AG10803 (cell line): ENCODE measurements at places on chromosomes 4 and X.
A peak's percentile ranks its signal among the peaks of the same experiment; 100 is the strongest.

- DNase-seq: no peak
Measured at GRCh38 chr4:15720851-15721250, 18.0 kb downstream of the BST1 start.

DNA sequence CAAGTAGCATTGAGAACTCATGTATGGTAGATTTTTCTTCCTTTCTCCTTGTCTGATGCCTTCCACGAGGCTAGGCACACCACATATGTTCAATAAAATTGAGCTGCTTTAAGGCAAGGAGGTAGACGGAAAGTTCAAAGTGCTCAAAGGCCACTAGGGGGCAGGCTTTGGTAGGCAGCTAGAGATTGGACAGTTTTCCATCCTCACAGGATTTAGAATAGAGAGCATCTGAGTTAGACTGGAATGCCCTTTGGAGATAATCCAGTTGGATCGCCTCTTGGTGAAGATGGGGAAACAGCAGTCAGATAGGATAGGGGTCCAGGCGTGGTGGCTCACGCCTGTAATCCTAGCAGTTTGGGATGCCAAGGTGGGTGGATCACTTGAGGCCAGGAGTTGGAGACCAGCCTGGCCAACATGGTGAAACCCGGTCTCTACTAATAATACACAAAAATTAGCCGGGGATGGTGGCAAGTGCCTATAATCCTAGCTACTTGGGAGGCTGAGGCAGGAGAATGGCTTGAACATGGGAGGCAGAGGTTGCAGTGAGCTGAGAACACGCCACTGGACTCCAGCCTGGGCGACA, 30.4 kb downstream of the ELF4 start:
- DNase-seq: peak; percentile 89

GRCh38 chr4:184030036-184030435, 124.9 kb downstream of the STOX2 start:
- no peak for DNase-seq

DNA sequence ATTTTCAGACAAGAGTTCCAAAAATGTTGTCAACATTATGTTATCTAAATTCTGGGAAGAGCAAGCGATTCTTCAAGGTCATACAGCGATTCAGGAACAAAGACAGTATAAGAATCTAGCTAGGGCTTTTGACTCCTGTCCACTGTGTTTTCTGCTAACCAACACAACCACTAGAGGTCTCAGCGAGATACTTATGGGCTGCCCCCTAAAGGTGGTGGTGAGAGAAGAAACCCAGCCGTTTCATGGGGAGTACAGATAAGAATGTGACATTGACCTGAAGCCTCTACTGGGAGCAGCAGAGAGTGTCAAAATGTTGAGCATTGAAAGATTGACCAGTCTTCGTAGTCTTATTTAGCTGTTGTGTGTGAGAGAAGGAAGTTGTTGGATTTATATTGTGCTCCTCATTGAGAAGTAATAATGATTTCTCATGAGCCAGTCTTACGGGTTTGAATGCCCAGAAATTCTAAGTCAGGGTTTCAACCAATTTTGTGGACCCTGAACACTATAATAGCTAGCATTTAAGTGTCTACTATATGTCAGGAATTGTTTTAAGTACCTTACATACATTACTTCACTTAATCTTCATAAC, 168.3 kb downstream of the SPRY1 start:
- DNase-seq: peak; percentile 69

DNA sequence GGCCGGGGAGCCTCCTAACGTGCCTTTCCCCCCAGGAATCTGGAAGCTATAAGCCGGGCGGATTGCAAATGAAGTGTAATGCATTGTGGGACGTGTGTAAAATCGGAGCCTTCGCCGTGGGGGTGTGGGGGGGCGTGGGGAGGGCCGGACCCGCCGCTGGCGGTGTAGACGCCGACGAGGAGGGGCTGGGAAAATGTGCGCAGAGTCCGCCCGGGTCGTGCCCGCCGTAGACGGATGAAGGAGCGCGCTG, 1.3 kb downstream of the STOX2 start:
- no peak for DNase-seq

DNA sequence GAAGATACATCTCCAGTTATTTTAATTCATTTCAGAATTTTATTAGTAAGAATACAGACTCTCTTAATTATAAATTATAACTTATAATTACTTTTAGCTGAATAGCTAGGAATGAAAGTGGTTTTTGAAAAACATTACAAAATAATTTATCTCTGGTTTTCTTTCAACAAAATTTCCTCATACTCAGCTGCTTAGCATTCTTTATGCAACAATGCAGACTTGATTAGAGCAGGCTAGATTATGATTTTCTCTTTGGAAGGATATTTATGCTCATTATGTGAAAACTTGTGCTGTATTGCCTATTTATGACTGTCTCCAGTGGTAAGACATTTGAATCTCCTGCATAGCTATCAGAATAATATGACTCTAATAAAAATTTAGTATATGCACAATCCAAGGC, 2023.7 kb downstream of the C4orf33 start:
- no peak for DNase-seq

- no peak for DNase-seq
Measured at GRCh38 chr4:83191026-83191425, 76.5 kb upstream of the PLAC8 start.

GRCh38 chr4:8595237-8596087, 2.9 kb downstream of the CPZ start:
- no peak for DNase-seq

DNA sequence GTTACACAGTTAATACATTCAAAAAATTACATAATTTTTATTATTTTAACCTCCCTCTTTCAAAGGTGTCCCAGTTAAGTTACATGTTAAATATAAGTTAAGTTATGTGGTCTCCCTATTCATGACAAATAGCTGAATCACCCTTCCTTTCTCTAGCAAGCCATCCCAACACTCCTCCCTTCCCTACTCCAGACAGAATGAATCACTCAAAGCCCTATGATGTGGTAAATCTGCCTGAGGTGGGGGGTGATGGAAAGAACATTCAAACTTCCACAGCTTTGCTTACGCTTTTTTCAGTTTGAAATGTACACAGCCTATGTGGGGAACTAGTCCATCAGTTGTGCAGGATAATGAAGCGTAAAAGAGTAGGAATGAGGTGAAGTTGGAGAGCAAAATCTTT, 90.2 kb downstream of the CXCL13 start:
- peak; percentile 88 for DNase-seq

DNA sequence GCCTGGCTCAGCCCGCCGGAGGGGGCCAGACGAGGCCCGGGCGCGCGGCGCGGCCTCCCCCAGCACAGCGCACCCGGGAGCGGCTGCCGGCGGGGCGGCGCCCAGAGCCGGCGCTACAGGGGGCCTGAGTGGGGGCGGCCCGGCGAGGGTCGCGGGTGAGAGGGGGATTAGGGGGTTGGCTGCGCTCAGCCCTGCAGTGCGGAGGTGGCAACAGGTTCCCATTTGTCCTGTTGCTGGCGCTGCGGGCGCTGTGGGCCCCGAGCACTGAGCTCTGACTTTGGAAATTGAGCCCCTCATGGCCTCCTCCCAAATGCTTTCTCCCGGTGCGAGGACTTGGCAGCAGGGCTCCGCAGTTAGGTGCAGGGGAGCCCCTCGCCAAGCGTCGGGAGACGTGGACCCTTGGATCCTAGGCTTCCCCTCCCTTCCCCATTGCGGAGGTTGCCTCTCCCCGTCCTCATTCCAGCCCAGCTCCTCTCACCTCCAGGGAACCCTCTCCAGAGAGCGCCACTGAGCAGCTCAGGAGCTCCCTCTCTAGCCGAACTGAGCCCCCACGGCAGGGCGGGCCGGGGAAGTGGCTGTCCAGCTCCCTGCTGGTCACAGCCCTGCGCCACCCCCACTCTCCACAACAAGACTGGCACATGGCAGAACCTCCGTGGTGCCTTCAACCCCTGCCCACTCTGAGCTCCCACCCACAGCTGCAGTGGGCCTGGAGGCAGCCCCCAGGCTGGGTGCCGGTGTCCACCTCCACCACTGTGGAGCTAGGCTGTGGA, 2.5 kb upstream of the DUSP9 start:
- DNase-seq: no peak

DNA sequence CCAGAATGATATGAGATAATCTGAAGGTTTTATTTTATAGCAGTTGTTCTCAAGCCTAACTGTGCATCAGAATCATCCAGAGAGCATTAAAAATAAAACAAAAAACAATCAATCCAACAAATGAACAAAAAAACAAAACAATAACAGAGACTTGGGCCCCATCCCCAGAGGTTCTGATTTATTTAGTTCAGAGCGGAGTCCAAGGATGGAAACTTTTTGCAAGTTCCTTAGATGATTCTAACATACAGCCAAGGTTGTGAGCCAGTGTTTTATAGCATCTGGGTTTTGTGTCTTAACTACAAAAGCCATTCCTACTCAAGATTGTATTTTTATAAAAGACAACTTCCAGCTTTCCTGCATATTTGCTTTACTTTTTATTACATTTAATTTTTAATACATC, 59.4 kb upstream of the GRPR start:
- no peak for DNase-seq

- no peak for DNase-seq
Measured at GRCh38 chrX:53309837-53310236, 28.5 kb upstream of the IQSEC2 start.

- DNase-seq: peak; percentile 22
Measured at GRCh38 chr4:98996056-98996764, 689 bp downstream of the METAP1 start.

GRCh38 chr4:153275380-153276276, 68.9 kb upstream of the MND1 start:
- no peak for DNase-seq

- peak; percentile 58 for DNase-seq
Measured at GRCh38 chrX:121949041-121949760, 901.8 kb downstream of the GLUD2 start.

DNA sequence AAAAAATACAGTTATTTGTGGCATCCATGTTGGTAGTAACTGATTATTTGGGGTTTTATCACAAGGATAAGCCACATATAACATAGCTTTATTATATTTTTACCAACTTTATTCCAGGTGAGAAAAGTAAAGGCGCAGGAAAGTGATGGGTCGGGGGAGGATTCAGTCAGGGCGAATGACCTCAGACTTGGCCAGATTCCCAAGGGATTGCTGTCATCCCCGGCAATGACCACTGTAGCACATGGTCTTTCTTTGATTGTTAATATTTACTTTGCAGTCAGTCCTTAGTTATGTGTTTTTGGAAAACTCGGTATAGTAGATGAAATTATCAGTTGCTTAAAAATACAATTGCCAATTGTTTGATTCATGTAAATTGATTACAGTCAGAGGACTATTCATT, 17.6 kb downstream of the GRIA3 start:
- no peak for DNase-seq

DNA sequence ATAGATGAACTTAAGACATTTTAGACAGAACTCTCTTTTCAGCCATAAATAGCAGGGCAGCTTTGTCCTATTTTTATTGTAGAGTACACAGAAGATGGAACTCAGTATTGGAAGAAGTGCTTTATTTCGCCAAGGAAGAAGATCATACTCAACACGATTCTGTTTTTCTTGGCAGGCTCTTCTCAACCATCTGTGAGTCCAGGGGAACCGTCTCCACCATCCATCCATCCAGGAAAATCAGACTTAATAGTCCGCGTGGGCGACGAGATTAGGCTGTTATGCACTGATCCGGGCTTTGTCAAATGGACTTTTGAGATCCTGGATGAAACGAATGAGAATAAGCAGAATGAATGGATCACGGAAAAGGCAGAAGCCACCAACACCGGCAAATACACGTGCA, 37.6 kb downstream of the KIT start:
- DNase-seq: no peak

GRCh38 chr4:61468024-61468720, 268.0 kb downstream of the ADGRL3 start:
- DNase-seq: no peak

DNA sequence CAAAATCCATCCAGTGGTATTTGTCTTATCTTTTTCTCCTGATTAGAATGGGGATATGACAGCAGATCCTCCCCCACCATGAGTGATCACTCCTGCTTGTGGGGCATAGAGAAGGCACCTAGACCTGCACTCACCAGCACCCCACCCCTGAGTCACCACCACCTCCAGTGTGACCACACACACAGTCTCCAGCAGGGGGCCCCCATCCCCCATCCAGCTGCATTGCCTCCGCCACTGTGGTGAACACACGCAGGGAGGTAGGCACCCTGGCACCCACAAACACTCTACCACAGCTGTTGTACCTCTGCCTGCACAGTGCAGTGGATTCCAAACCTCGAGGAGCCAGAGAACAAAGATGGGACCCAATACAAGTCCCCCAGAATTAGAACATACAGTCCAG, 9.0 kb upstream of the MAGEA8 start:
- DNase-seq: no peak
